DMS 273 treated with DMSO at 0.1 percent for 48 hours (cell line): ENCODE measurements at places on chromosomes 7 and 10.

GRCh38 chr7:143397710-143398530 lies 10.7 kb downstream of the EPHA1 start:
- DNase-seq: no peak

GRCh38 chr10:11144626-11145494 lies 127.2 kb downstream of the CELF2 start:
- no peak for DNase-seq

DNA sequence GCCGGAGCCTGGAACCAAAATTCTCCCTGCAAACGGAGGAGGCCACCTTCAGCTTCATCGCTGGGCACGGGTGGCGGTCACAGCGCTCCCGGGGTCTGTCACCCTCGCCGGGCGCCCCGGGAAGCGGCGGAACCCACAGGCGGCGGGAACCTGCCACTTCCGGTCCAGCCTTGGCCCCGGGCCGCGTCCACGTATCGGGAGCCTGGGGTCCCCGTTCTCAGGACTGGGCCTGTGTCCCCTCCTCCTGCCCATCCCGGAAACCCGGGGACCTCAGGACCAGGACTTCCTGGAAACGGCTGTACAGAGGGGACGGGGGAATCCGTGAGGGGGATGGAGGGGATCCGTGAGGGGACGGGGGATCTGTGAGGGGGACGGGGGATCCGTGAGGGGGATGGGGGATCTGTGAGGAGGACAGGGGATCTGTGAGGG lies 25.4 kb downstream of the PDGFA start:
- no peak for DNase-seq

DNA sequence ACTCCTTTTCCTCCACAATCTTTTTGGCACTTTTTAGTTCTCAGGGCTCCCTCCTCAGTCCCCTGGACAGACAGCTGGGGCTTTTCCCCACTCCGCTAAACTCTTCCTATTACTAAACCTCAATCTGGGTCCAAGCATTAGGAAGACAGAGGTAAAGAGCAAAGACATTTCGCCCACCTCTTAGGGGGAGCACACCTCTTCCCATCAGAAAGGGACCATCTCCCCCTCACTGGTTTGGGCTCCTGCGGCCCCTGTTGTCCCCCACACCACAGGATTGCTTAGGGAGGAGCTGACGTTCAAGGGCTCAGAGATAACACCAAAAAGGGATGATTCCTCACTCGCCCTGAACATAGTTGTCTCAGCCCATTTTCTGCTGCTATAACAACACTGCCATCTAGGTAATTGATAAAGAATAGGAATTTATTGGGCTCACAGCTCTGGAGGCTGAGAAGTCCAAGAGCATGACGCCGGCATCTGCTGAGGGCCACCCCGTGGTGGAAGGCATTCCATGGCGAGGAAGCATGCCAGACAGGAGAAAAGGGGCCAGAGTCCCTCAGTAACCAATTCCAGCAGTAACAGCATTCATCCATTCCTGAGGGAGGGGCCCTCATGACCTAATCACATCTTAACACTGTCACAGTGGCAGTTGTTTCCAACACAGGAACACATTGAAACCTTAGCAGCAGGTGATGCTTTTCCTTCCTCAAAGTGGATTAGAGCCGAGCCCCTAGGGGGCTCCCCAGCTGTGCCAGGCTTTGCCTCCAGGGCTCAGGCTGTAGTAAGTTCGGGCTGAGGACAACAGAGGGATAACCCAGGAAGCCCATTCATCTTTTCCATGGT lies 209.6 kb downstream of the EBF3 start:
- no peak for DNase-seq

- DNase-seq: no peak
Observed at GRCh38 chr7:66933469-66933868, 12.4 kb downstream of the TMEM248 start.

DNA sequence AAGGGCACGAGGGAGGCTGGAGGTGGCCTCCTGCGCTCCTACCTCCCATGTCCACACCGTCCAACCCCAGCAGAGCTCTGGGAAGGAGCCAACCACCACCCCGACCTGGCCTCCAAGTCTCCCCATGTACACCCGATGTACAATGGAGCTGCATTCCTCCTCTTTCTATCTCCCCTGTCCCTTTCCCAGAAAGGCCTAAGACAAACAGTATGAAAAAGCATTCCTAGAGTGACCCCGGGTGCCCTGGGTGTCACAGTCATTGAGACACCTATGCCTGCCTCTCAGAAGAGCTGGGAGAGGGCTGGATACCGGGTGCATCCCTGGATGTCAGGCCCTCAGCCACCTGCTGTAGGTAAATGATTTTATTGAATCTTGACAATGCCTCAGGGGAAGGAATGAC lies 248.1 kb downstream of the EMX2 start:
- no peak for DNase-seq

DNA sequence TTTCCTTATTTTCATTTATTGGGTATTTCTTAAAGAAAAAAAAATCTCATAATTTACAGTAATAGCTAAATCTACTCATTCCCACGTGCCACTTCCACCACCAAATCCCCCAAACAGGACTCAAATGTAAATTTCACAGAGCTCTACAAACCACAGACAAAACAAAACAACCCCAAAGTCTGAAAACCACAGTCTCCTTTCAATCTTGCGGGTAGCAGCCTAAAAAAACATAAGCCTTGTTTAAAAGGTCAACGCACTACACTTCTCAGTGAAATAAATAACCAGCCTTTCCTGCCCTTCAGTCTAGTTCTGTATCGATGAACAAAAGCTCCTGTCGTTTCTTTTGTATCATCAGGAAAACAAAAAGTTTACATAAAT lies 121.8 kb upstream of the AFAP1L2 start:
- no peak for DNase-seq

- no peak for DNase-seq
Observed at GRCh38 chr7:51142741-51143385, 173.7 kb downstream of the COBL start.

DNA sequence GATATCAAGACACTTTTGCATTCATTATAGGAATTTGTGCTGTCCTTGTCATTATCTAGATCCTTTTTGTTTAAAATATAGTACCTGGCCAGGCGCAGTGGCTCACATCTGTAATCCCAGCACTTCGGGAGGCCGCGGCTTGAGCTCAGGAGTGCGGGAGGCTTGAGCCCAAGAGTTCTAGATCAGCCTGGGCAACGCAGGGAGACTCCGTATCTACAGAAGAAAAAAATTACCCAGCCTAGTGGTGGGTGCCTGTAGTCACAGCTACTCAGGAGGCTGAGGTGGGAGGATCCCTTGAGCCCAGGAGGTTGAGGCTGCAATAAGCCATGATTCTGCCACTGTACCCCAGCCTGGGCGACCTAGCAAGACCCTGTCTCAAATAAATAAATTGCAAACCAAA lies 621 bp upstream of the MORN4 start:
- no peak for DNase-seq

DNA sequence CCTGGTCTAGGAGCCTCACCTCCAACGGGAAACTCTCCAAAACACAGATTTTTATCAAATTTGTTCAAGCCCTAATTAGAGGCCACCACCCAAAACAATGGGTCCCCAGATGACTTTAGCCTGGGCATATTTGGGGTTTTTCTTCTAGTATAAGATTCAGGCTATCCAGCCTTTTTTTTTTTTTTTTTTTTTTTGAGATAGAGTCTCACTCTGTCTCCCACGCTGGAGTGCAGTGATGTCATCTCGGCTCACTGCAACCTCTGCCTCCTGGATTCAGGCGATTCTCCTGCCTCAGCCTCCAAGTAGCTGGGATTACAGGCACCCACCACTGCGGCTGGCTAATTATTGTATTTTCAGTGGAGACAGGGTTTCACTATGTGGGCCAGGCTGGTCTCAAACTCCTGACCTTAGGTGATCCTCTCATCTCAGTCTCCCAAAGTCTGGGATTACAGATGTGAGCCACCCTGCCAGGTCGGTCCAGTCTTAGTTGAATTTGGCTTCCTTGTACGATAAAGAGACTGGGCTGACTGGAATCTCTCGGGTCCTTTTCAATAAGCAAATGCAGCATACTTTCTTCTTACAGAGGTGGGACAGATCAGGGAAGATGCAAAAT lies 91.4 kb upstream of the KLF6 start:
- no peak for DNase-seq

DNA sequence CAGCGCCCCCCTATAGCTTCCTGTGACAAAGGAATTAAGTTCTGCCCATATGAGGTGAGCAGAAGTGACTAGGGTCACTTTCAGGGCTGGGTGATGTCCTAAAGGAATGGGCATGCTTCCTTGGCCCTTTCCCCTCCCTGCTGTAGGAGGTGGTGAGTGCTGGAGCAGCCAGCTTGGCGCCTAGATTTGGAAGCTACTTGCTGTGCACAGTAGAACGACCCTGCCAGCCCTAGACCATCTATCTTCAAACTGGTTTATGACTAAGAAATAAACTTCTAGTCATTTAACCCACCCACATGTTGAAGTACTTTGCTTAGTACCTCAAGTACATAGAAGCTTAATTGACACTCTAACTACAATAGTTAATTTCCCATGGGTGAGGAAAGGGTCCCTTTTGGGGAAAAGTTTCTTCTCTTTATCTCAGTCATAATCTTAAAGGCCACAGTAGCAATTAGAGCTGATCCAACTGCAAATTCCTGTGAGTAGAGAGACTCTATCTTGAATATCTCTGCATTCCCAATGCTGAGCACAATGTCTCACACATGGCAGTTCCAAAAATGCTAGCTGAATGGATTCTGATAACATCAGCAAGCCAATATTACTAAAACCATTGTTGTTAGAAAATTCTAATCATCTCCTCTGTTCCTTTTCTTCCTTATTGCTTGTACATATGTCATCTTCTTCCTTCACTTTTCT lies 227.2 kb downstream of the RELN start:
- no peak for DNase-seq

- DNase-seq: no peak
Observed at GRCh38 chr7:20554072-20554471, 61.4 kb upstream of the ABCB5 start.

- DNase-seq: no peak
Observed at GRCh38 chr7:123096976-123097375, 101.5 kb upstream of the TAS2R16 start.

- DNase-seq: no peak
Observed at GRCh38 chr10:97157578-97158095, 28.1 kb downstream of the SLIT1 start.

DNA sequence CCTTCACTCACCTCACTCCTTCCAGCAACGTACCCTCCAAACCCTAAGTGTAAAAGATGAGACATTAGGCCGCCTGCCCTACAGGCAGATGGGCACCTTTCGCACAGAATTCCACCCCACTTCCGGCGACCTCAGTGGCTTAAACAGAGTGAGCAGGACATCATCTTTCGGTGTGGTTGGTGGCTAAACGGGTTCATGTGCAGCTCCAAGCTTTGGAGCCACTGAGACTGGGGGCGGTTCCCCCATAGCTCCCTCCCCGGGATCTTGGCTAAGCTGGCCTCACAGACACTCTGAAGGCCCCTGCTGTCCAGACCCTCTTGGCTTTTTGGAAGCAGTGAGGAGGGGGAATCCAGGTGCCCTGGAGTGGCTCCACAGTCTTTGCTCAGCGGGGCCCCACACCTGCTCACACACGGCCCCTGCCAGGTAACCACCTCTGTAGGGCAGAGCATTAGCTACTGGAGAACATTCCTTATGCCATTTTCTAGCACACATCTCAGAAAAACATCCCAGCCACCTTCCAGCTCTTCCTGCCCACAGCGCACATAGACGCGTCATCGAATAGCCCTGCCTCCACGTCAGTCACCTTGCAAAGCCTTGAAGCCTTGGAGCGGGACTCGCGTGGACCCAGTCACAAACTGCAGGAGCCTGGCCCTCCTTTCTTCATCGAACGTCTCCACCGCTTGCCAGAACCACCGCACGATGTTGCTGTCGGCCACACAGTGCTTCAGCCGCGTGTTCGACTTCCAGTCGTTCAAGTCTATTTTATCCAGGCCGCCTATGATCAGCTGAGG lies 108.8 kb downstream of the SMURF1 start:
- DNase-seq: no peak

GRCh38 chr7:45161842-45162241 lies 4.3 kb downstream of the RAMP3 start:
- no peak for DNase-seq

GRCh38 chr7:41207141-41207540 lies 495.7 kb downstream of the INHBA start:
- no peak for DNase-seq

DNA sequence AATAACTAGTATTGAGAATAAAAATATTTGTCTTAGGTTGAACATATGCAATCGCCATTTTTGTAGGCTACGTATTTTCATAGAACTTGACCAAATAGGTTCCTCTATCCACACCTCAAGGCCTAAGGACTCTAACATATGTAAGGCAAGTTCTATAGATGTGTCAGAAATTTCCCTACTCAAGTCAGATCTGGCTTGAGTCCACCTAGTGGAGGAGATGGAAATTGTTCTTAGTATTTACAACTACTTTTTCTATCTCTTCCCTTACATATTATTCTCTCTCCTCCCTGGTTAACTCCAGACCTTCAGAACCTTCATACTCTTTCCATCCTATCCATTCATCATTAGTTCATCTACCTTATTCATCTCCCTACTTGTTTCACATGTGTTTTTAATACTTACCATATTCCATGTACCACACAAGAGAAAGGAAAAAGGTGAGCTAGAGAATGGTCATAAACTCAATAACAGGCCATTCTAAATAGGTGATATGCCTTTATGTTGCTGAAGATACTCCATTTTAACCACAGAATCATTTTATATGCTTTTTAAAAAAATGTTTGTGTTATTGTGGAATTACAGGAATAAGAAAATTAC lies 174.5 kb upstream of the HDAC9 start:
- peak; percentile 30 for DNase-seq

DNA sequence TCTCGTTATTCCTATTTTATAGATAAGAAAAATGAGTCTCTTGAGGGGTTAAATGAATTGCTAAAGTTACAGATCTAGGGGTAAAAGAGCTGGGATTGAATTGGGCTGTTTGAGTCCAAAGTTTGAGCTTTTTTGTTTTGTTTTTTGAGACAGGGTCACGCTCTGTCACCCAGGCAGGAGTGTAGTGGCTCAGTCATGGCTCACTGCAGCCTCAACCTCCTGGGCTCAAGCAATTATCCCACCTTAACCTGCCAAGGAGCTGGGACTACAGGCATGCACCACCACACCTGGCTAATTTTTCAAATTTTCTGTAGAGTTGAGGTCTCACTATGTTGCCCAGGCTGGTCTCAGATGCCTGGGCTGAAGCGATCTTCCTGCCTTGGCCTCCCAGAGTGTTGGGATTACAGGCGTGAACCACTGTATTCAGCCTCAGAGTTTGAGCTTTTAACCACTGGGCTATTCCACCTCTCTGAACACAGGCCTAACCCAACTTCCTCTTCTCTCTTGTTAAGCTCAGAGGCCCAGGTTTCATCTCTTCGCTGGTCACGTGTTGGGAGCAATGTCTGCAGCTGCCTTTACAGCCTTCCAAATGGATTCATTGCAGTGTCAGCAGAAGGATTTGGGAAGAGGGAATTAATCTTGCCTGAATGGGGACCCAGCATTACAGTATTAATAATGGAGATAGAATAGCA lies 8.0 kb downstream of the SUFU start:
- no peak for DNase-seq

DNA sequence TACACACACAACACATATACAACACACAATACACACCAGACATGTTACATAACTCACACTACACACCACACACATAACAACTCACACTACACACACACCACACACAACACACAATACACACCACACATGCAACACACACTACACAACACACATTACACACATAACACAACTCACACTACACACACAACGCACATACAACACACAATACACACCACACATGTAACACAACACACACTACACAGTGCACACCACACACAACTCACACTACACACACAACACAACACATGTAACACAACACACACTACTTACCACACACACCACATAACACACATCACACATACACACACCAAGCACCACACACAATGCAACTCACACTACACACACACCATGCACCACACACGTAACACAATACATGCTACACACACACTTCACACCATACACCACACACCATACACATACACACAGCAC lies 166.5 kb downstream of the KCNMA1 start:
- DNase-seq: no peak
